ENCODE measurements at places on chromosomes 12 and 14.

GRCh38 chr12:50508970-50509663, 4.3 kb downstream of the DIP2B start:
- no peaks in the 10 kb centered on the region for H3K36me3 ChIP-seq
- no peak for DNase-seq
- peak overlapping the region; percentile 15 for H3K27ac ChIP-seq
- peaks cover 35% of the 10 kb centered on the region for H3K4me1 ChIP-seq
- no peaks in the 10 kb centered on the region for H3K27me3 ChIP-seq
- H3K4me3 ChIP-seq, result no peak overlapping the region

GRCh38 chr12:30878024-30878423, 48.5 kb upstream of the TSPAN11 start:
- H3K27me3 ChIP-seq, result peaks cover 4% of the 10 kb centered on the region
- no peaks in the 10 kb centered on the region for H3K36me3 ChIP-seq
- no peaks in the 10 kb centered on the region for H3K4me1 ChIP-seq
- DNase-seq, result no peak
- no peak overlapping the region for H3K27ac ChIP-seq

DNA sequence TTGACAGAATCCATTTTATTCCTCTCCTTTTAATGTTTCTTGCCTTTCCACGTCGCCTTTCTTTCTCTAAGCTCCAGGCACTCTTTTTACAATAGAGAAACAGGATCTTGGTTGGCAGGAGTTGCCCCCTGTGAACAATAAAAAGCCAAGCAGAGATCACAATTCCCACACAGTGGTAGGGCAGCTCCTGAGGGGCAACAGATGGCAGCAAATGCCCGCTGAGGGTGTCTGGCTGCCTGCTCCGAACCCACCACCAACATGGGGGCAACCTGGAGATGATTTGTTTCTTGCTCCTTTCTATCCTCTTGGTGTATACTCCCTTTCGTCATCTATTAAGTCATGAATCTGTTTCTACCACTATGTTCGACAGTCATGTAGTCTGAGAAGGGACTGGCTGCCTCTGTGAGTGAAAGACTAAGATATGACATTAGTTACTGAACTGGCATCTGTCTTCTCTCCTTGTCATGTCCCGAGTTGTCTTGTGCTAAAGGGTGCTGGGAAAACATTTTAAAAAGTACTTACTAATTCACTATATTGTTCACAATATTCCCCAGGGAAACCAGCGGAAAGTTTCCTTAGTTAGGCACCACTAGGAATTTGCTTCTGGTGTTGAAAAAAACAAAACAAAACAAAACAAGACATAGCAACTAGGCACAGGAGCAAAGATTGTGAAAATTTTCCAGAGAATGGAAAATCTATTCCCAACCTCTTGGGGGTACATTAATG, 170.1 kb downstream of the STXBP6 start:
- H3K27me3 ChIP-seq, result no peaks in the 10 kb centered on the region
- no peak overlapping the region for H3K4me3 ChIP-seq
- H3K36me3 ChIP-seq, result no peaks in the 10 kb centered on the region
- DNase-seq, result no peak
- H3K27ac ChIP-seq, result no peak overlapping the region

- H3K4me3 ChIP-seq, result no peak overlapping the region
- DNase-seq, result no peak
- H3K36me3 ChIP-seq, result no peaks in the 10 kb centered on the region
- H3K27ac ChIP-seq, result no peak overlapping the region
- H3K27me3 ChIP-seq, result no peaks in the 10 kb centered on the region
Observed at GRCh38 chr12:17928708-17929366, 161.2 kb downstream of the RERGL start.

DNA sequence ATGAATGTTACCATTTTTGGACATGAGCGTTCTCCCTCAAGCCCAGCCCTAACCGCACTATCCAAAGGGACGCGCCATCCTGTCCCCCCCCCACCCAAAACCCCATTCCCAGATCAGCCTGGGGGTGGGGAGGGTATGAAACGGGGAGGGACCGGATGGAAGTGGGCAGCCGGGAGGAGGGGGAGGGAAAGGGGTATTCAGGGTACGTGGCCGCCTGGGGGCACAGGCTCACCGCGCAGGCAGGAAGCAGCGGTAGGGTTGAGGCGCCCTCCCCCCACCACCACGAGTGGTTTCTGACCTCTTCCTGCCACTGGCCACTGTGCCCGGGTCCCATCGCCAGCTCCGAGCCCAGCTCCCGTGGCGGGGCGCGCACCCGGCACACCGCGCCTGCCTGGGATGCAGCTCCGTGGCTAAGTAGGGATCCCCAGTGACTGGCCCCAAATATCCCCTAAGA, 1.4 kb downstream of the ACTN1 start:
- H3K27me3 ChIP-seq, result no peaks in the 10 kb centered on the region
- peak overlapping the region; percentile 94 for H3K27ac ChIP-seq
- peak; percentile 58 for DNase-seq
- H3K4me1 ChIP-seq, result peaks cover 40% of the 10 kb centered on the region
- peak overlapping the region; percentile 67 for H3K4me3 ChIP-seq
- H3K36me3 ChIP-seq, result no peaks in the 10 kb centered on the region

- H3K4me3 ChIP-seq, result no peak overlapping the region
- H3K4me1 ChIP-seq, result no peaks in the 10 kb centered on the region
- no peaks in the 10 kb centered on the region for H3K36me3 ChIP-seq
- H3K27me3 ChIP-seq, result no peaks in the 10 kb centered on the region
- DNase-seq, result no peak
Observed at GRCh38 chr14:71230897-71231296, 323.6 kb downstream of the PCNX1 start.

DNA sequence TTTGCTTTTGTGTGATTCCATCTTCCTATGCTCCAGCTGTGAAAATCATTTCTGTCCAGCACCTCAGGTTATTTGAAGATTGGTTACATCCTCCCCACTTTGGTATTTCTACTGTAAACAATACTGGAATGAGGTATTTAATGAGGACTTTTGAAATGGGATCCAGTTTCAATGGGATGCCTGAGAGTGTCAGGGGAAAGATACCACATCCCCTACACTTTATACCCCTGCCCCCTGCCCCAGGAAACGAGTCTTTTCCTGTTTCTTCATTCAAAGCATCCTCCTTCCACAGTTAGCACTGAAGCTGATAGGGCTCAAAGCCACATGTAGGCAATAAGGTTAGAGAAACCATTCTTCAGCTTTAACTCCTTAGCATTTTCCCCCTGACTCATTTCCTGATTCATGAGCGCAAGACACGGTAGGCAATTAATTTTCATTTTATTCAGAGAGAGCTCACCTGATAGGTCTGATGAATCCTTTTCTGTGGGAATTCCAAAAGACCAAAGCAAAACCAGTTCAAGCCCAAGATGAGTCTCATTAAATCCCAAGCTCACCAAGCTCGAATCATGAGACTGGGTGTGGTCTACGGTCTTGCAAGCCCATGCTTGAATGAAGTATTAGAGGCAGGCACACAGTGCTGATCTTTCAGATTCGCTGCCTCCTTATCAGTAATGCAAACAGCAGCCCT, 143.6 kb upstream of the CRY1 start:
- H3K4me1 ChIP-seq, result no peaks in the 10 kb centered on the region
- no peak for DNase-seq
- H3K27ac ChIP-seq, result no peak overlapping the region
- no peak overlapping the region for H3K4me3 ChIP-seq
- peaks cover 2% of the 10 kb centered on the region for H3K27me3 ChIP-seq
